Lower leg skin (tissue), 4 donors: ENCODE measurements at places on chromosomes 5 and 9.

GRCh38 chr5:160092960-160093707, 26.1 kb downstream of the PWWP2A start:
- no peak for DNase-seq

DNA sequence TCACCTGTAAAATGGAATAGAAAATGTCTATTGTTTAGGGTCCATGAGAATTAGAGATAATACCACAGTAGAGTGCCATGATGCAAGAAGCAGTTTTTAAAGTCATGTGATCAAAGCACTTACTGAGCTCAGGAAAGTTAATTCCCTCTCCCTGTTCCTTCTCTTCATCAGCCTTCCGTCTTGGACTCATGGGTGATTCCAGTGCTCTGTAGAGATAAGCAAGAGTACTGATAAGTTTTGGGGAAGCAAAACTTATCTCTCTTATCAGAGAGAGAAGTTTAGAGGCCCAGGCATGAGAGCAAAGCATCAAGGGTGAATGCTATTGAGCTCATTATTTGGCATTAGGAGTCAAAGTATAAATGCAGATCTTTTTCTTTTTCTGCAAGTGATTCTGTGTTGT, 410.1 kb downstream of the AGTPBP1 start:
- DNase-seq = no peak

- DNase-seq = no peak
Observed at GRCh38 chr5:115079924-115080623, 89.6 kb downstream of the TRIM36 start.

- DNase-seq = no peak
Observed at GRCh38 chr9:105333076-105333475, 88.6 kb downstream of the SLC44A1 start.

DNA sequence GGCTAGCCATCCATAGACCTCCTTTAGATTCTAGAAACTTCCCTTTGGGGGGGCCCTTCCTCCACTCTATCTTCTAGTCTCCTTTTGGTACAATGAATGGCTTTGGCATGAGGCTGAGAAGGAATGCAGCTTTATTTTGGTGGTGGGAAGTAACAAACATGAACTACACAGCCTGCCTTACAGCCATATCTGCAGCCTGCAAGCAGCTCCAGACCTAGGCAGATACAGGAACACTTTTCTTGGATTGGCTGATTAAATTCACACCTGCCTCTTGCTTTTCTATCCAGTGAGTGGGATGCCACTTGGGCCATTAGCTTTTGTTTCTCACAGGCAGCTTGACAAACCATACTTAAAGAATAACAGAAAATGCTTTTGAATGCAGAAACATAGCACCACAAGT, 28.2 kb downstream of the NR6A1 start:
- DNase-seq = no peak
